ENCODE measurements at places on chromosomes 16 and 17.

DNA sequence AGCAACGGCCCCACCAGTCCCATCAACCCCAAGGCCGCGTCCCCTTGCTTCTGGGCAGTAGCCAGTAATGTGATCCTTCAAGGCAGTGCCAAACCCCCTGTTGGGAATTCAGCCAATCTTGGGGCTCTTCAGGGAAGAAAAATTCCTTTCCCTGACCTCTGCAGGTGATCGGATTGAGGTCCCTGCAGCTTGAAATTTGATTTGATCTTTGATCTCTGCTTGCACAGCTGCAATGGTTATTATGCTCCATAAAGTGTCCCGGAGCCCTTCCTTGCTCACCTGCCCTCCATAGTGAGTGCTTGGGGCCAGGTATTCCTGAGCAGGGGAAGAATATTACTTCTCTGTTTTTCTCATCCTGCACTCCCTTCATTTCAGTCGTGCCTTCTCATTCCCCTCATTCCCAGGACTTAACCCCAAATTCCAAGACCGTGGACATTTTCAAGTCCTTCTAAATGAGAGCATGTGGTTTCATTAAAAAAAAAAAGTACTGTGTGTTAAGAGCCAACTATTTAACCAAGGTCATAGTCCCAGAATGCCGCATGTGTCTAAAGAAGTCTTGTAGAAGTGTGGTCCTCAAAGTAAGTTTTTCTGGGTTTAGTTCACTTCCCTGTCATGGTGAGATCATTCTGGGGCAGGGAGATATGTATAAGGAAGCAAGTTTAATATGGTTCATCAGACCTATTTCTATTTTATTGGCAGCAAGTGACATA lies 56.3 kb downstream of the SOX9 start:
- no peak for DNase-seq

DNA sequence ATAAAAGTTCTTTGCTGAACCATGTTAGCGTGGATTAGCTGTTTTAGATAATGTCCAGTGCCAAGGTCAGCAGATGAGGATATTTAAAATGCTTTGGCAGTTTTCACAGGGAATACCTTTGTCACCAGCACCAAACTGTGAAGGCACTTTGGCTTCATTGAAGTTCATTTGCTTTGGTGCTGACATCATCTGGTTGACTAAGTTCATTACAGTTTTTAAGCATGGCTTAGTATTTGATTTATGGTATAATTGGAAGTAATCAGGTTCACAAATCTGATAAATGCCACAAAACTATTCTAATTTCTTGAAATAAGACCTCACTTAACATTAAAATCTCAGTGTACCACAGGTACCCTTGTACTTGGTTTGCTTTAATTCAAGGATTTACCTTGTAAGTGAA lies 4.3 kb downstream of the GID4 start:
- no peak for DNase-seq

DNA sequence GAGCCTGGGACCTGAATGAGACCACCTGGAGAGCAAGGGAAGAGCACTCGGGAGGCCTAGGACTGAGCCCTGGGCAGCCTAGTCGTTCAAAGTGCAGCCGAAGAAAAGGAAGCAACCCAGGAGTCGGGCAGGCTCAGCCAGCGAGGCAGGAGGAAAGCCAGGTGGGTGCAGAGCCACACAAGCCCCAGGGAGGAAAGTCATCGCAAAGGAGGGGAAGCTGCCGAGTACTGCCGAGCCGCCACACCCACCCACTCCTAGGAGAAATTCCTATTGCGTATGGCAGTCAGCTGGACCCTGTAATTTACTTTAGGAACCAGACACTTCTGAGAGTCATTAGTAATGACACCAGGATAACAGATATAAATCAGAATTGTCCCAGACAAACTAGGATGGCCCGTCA lies 187.6 kb downstream of the KATNIP start:
- no peak for DNase-seq

DNA sequence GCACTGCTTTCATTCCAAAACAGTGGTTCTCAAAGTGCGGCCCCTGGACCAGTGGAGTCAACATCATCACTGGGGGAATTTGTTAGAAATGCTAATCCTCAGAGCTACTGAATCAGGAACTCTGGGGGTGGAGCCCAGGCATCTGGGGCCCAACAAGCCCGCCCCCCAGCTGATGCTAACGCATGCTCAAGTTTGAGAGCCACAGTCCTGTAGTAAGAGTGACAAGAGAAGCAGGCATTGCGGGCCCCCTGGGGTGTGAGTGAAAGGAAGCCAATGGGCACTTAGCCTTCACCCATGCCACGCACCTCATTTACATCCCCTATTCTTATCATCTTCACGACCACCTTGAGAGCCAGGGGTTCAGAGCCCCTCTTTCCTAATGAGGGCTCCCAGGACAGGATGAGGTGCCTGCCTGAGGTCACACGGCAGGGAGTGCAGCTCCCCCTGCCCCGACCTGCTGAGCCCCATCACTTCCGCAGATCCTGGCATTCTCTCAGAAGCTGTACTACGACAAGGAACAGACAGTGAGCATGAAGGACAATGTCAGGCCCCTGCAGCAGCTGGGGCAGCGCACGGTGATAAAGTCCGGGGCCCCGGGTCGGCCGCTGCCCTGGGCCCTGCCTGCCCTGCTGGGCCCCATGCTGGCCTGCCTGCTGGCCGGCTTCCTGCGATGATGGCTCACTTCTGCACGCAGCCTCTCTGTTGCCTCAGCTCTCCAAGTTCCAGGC lies 9.1 kb downstream of the CA4 start:
- no peak for DNase-seq

DNA sequence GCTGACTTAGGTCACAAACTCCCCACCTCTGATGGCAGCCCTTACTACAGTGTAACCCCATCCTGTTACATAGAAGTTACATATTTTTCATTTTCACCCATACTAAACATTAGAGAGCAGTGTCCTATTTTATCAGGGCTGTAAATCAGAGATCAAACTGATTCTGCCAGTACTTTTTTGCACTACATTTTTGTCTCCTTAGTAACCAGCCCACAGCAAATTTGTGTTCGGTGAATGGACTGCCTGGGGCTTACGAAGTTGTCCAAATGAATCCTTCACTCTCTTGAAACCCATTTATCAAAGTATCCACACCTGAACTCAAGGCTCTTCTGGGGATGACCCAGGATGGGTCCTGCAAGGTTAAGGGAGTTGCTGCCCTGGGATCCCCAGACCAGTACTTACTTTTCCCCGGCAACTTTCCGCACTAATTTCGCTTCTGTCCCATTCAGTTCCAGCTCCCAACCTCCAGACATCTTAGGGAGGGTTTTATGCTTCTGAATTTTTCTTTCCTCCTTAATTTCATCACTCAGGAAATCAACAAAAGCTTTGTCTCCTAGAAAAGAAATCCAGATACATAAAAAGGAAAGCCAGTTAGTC lies 1.1 kb downstream of the C1QBP start:
- DNase-seq, result no peak
